ENCODE measurements at places on chromosomes 2 and 18.

DNA sequence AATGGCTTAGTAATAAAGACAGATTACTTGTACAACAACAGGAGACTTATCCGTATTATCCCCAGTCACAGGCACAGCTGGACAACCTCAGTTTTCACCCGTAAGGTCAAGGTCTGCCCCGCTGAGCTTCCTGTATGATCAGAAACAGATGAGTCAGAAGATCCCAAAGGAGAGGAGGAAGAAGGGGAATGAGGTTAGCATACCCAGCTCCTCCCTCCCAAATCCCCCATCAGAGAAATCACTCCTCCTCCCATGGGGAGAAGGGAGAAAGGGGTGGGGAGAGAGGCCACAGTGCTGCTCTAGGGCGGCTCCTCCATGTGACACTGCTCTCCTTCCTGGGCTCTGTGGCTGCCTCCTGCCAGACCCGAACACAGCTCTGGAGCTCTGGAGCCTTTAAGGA lies 53.8 kb upstream of the SPTBN1 start:
- ATAC-seq: no peak

- no peak for ATAC-seq
Observed at GRCh38 chr2:152115952-152116351, 17.1 kb upstream of the CACNB4 start.

- no peak for ATAC-seq
Observed at GRCh38 chr2:213241817-213242216, 42.4 kb upstream of the SPAG16 start.

DNA sequence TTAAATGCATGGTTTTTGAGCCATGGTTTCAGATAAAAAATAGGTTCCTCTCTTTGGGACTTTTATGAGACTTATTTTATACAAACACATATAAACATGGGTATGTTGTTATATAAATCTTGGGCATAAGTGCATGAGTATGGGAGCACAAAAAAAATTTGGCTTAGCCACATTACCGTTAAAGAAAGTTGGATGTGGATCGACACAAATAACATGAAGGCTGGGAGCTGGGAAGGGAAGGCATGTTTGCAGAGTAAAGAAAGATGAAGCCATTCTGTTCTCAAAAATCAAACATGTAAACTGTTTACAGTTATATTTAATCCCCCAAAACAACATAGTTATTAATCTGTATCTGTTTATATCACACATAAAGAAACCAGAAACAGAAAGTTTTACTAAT lies 313.8 kb downstream of the NRXN1 start:
- ATAC-seq: no peak

DNA sequence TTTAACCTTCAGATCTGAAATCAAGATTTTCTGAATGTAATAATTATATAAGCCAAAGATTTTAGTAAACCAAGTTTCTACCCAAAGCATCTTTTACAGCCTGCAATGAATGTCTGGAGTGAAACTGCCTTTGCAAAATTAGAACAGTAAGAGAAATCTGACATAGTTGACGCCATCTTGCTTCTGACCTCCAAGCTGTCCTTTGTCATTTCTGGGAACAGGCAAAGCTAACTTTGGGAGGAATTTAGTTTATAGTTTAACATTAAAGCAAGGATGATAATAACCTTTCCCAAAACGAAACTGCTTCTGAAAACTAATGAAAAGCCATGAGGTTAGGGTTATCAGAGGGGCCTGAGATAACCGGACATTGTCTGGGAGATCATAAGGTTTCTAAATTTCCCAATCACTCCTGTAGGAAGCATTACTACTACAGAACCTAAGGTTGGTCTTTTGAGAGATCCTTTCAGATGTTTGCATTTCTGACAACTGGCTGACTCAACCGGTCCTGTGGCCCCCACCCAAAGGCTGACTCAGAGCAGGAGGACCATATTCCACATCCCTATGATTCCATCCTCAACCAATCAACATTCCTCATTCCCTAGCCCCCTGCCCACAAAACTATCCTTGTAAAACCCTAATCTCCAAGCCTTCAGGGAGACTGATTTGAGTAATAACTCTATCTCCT lies 124.5 kb downstream of the TMEM131 start:
- peak; percentile 69 for ATAC-seq

DNA sequence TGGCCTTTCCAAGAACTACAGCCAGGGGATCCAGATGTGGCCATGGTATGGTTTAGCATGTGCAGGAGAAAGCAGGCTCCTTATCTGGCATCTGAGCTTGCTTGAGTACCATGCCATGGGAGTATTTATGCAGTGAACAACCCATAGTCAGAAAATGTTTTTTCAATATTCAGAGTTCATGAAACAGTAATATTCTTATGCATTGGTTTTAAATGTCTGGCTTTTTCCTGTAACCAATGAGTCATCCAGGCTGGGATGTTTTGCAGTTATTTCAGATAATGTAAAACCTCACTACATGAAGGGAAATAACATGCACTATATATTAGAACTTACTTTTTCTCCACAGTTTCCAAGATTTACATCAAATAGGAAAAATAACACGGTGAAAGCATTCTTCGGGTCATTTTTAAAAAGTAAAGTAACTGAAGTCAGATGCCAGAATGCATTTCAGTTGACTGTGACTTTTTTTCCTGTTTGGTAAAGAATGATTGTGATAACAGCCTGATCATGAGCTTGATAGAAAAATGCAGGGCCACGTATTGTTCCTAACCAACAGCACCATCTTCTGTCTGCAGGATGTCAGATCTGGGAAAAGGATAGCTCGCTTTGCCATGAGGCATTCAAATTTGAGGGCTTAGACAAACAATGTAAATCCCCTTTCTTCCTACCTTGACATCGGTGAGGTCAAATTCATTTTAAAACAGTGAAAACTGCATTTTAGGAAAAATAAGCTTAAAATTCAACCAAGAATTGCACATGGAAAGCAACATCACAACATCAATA lies 152.8 kb downstream of the DSC3 start:
- ATAC-seq: no peak

GRCh38 chr2:175277772-175278171 lies 96.3 kb upstream of the ATP5MC3 start:
- no peak for ATAC-seq

GRCh38 chr2:107187870-107188269 lies 301.9 kb upstream of the ST6GAL2 start:
- ATAC-seq: no peak

- no peak for ATAC-seq
Observed at GRCh38 chr2:181444654-181445053, 12.5 kb upstream of the ITGA4 start.
